Activated CD8-positive, alpha-beta memory T cell treated with anti-CD3 and anti-CD28 coated beads for 48 hours (primary cell): ENCODE measurements at places on chromosomes 3 and 15.

- no peak for DNase-seq
Observed at GRCh38 chr15:68986322-68986721, 28.2 kb upstream of the NOX5 start.

DNA sequence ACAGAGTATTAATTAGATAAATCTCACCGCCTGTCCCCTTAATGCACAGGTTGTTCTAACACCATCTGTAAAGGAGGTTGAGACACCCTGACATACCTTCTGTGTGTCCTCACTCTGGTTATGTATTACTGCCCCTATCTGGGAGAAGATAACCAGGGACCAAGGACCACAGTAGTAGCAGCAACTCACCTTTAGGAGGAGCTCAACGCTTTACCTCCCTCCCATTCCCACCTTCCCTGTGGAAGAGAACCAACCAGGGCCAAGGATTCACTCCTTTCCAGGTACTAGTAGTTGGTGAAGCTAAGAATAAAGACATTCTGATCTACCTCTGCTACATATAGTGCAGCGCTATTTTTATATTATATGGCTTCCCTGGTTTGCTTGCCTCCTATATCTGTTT is 232.6 kb downstream of the MEX3B start:
- no peak for DNase-seq

DNA sequence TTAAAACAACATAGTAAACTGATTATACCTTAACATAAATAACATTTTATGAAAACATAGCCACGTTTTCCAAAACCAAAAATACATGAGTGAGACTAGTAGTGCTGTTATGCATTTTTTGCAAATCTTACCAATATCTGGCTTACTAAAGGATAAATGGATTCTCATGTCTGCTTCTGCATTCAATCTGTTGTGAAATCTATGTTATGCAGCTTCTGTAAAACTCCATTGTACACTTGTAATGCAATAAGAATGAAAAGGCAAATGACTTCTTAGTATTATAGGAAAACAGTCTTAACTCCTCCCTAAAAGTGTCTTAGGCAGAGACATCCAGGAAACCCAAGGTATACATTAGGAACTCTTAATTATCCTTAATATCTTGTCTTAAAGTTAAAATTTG is 330.9 kb upstream of the THBS1 start:
- no peak for DNase-seq

- no peak for DNase-seq
Observed at GRCh38 chr3:137121704-137122314, 164.0 kb downstream of the IL20RB start.

DNA sequence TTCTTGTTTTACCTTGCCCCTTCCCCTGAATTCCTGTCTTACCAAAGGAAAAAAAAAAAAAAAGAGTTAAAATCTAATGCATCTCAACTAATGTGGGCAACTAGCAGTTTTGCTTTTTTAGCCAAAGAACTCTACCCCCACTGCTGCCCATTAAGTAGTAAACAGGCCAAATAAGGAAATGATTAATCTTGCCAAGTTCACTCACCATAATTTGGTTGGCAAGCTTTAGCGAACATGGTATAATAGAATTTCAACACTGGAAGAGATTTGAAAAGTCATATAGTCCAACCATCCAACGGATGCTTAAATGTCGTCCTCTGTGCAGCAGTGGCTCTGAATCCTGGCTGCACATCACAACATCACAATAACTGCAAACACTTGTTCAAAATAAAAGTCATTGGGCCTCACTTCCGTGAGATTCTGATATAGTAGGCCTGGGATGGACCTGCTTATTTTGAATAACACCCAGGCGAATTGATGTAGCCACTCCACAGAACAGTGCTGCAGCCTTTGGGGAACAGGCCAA is 142.0 kb upstream of the UBE2E1 start:
- DNase-seq: no peak

DNA sequence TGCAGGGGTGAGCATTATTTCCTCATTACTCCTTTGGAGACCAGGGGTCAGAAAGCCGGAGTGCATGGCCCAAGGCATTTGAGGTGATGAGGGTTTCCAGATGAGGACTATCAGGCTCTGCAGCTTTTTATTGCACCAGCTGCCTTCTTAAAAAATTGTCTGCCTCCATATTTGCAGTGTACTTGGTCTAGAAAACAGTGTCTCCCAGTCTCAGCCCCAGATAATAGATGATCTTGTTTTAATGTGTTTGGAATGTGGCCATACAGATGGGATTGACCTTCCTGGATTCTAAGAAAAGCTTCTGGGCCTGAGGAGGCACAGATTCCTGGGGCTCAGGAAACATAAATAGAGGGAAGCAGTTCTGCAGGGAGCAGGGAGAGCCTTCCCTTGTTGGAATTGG is 123.3 kb downstream of the GABRG3 start:
- DNase-seq: no peak

DNA sequence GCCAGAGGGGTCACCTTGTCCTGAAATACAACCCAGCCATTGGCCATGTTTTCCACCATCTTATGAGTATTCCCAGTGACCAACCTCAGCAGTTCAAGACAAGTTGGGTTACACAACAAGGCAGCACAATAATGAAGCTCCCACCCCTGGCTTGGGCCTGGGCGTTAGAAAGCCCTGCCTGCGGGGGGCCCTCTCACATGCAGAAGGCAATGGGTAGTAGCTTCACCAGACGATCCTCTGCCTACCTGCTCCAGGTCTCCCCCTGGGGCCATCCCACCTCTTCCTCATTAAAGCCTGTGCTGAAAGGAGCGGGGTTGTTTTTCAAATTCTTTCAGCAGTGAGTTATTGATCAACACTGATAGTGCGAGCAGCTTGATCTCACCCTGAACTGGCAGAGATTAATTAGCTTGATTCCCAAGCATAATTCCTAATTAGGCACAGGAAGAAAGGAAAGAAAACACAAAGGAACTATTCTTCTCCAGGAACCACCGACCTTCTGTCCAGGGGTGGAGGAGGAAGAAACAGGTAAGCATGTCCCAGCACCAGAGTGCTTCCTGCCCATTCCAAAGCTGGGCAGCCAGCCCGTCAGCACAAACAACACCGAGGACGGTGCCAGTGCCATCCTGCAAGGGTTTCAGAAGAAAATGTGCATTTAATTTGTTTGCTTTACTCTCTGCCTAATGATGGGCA is 79.7 kb upstream of the CGNL1 start:
- no peak for DNase-seq

GRCh38 chr3:194136519-194137007 is 615 bp downstream of the HES1 start:
- no peak for DNase-seq

- no peak for DNase-seq
Observed at GRCh38 chr3:186386883-186387560, 25.0 kb upstream of the DGKG start.

DNA sequence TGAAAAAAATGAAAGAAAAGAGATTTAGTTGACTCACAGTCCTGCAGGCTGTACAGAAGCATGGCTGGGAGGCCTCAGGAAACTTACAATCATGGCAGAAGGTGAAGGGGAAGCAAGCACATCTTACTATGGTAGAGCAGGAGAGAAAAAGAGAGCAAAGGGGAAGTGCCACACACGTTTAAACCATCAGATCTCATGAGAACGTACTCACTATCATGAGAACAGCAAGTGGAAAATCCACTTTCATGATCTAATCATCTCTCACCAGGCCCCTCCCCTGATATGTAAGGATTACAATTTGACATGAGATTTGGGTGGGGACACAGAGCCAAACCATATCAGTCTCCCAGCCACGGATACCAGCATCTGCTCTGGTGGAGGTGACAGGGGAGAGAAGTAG is 50.8 kb upstream of the CPOX start:
- DNase-seq: no peak

DNA sequence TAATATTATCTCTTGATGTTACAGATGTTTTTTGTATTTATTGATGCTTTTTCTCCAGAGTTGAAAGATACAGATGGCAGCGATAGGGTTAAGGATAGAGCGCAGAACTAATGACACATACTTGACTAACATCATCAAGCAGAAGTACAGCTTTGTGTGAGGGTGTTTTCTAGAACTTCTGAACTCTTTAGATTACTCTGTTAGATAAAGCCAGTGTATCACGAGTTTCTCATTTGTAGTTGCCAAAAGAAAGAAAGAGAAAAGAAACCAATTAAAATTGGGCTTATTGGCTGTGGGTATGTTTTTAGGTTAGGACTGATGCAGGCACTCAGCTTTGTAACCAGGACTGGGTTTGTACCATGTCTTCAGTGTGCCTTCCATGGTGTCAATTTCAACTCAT is 6.6 kb upstream of the GPR171 start:
- DNase-seq: no peak

DNA sequence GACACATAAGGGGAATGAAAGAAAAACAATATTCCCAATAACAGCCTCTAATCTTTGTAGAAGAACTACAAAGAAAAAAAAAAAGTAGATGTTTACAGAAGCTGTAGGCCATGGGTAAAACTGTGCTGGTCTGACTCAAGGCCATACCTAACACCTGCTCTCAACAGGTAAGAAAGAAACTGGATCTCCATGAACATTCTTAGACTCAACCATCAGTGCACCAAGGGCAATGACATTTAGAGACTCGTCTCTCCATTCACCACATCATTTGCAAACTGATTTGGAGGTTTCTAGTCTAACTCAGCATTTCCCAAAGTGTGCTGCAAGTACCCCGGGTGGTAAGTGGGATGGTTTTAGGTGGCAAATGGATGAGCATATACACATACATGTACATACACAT is 164.2 kb downstream of the FOXP1 start:
- no peak for DNase-seq

GRCh38 chr3:140765246-140765645 is 87.4 kb downstream of the TRIM42 start:
- no peak for DNase-seq

DNA sequence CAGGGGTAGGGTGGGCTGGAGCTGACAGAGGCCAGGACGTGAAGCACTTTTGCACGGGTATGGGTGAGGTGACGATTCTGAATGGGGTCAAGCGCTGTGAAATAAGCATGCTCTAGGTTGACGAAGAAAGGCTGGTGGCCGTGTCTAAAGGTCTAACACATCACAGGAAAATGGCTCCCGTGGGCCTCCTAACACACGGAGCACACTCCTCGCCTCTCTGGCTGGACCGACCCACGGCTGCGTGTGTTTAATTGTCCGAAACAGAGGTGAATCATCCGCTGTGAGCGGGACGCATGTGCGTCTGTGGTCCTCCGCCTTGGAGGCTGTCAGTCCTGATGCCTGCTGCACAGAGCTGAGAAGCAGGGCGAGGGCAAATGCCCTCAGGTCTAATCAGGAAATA is 130.6 kb downstream of the NSMCE3 start:
- no peak for DNase-seq

- DNase-seq: no peak
Observed at GRCh38 chr15:37090543-37091175, 9.7 kb downstream of the MEIS2 start.
